ENCODE measurements at places on chromosomes 12 and 14. TPM values are rescaled to one million over a fixed set of nuclear protein-coding genes. Genes with fewer than 3 reads are reported as not detected.

- no peak for DNase-seq
These were observed 104.9 kb upstream of the FSCB start for GRCh38 chr14:44612002-44612401.

GRCh38 chr12:34354239-34355200 is 332.2 kb downstream of the ALG10 start:
- DNase-seq = no peak

DNA sequence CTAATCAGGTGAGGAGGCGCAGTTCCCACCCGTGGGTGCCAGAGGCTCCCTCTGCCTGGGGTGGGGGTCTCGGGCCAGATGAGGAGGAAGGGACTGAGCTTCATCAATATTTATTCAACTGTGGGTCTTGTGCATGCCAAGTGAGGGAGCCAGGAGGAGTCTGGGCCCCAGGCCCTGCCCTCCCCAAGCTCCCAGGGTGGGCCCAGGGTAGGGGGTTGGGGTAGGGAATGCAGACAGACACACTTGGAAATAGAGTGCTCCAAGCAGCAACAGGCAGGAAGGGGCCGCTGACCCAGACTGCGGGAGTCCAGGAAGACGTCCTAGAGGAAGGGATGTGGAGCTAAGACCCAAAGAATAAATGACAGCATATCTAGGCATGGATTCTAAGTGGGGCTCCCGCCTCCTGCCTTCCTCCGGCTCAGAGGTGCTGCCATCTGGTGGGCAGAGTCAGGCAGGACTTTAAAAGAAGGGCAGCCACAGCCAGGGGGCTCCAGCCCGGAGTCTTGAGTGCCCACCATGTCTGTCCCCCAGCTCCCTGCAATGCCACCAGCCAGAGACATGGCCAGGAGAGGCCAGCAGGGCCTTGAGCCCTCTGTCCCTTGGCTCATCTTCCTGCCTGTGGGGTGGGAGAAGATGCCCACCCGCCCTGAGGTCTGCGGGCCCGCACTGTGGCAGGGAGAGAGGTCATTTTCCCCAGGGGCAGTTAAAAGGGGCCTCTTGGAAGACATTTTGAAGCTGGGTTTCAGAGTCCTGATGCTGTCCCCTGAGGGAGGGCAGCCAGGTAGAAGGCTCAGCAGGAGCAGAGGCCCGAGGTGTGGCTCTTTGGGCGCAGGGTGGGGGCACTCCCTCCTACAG is 70.1 kb downstream of the PHETA1 start:
- DNase-seq = peak; percentile 24

GRCh38 chr12:77601069-77601468 is 229.6 kb upstream of the NAV3 start:
- DNase-seq = no peak

GDF11 gene
- 11.5 TPM for total RNA-seq

- no peak for DNase-seq
These were observed 19.3 kb downstream of the MMAB start for GRCh38 chr12:109553906-109554500.

DNA sequence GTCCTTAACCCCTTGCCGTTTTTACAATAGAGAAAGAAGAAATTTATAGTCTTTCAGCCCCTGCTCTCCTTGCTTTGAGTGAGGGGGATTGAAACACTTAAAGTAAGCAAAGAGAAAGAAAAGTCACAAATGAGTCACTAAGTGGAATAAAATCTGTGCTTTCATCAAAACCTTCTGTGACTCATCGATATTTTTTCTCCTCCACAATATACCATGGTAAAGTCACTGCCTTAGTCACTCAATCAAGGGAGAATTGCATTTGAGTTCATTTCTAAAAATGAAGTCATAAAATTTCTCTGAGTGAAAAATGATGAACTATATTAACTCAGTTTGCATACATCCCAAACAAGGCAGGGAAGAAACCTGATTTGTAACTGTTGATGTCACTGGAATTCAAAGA is 470.3 kb downstream of the FOXG1 start:
- no peak for DNase-seq

All from mucosa of gallbladder (tissue), 1 donor.